ENCODE measurements at places on chromosomes 7 and 10.

DNA sequence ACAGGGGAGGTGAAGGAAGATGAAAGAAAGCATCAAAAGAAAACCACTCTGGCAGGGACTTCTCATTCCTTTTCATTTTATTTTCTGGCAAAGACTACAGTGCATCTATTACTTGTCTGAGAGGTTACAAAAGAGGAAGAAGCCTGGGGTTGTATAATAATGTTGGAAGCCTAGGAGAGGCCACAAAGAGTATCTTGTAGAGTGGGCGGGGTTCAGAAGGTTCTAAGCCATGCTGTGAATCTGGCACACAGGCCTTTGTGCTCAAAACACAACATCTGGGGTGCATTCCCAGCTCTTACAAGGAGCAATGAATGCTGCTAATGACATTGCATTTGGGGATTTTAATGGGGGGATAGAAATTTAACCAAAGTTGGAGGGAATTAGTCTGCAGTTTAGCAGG, 49.4 kb downstream of the MRPL32 start:
- DNase-seq = no peak

DNA sequence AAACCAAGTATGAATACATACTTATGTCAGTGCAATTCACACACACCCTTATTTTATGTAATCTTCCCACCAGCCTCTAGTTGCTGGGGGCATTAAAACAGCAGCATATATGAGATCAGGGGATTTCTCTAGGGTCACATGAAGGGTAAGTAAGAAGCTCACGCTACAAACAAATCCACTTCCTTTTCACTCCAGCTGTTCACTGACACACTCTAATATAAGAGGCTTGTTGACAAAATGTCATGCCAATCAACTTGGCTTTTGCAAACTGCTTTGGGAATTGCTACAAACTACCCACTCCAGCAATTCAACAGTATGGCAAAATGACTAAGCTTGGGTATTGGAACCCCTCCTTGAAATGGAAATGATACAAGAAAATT, 10.3 kb downstream of the FAM3C start:
- peak; percentile 37 for DNase-seq

- no peak for DNase-seq
These were observed 217.8 kb downstream of the STK31 start for GRCh38 chr7:23927709-23928417.

DNA sequence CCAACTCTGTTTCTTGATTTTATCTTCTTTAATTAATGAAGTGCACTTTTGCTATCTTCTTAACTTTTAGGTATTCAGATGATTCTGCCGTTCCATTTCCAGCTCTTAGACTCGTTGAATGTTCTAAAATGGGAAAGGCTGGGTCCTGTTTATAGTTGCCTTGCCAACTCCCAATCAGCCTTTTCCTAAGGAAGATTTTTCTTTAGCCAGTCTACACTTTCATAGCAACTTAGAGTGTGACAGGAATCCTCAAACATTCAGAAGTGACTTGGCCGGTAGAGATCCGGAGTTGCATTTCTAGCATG, 23.0 kb upstream of the TRIL start:
- no peak for DNase-seq

DNA sequence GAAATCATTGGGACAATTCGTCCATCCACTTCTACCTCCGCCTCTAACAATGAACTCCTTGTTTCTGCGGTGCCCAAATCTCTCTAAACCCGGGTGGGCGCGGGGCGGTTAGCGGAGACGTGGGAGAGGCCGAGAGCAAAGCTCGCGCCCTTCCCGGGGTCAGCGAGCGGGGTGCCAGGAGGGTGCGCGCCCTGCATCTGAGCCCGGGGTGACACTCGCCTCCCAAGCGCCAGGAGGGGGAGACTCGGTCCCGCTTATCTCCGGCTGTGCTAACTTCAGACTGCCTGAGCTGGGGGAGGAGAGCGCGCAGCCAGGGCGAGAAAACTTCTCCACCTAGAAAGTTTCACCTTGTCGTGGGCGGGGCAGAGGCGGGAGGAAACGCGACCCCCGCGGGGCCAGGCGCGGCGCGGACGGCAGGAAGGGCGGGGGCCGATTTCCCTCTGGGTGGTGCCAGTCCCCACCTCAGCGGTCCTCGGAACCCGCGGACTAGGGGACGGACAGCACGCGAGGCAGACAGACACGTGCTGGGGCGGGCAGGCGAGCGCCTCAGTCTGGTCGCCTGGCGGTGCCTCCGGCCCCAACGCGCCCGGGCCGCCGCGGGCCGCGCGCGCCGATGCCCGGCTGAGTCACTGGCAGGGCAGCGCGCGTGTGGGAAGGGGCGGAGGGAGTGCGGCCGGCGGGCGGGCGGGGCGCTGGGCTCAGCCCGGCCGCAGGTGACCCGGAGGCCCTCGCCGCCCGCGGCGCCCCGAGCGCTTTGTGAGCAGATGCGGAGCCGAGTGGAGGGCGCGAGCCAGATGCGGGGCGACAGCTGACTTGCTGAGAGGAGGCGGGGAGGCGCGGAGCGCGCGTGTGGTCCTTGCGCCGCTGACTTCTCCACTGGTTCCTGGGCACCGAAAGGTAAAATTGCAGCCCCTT, at the start of gene MET:
MET (plus strand) TSS at position 516 of the 915 bp plus-strand sequence. CDS start 26,889 bp downstream, outside the sequence.
- DNase-seq = peak; percentile 79

DNA sequence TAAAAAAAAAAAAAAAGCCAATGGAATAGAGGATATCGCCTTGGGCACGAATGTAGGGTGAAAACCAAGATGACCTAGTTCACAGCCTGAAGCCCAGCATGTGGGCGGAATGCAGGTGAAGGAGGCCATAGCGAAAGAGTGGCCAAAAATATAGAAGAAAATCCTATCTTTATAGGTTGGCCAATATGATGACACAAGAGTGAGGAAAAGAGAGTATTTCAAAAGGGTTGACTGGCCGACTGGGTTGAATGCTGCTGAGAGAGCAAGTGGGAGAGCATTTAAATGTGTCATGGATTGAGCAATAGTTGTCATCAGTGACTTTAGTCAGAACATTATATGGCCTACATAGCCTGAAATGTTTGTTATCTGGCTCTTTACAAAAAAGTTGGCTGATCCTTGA, 17.2 kb upstream of the GLI3 start:
- DNase-seq = no peak

- no peak for DNase-seq
These were observed 241.8 kb downstream of the TEX36 start for GRCh38 chr10:125441151-125441550.

- DNase-seq = no peak
These were observed 106.2 kb downstream of the PLXDC2 start for GRCh38 chr10:19922236-19922963.

- DNase-seq = no peak
These were observed 45.8 kb downstream of the OAT start for GRCh38 chr10:124372899-124373298.

DNA sequence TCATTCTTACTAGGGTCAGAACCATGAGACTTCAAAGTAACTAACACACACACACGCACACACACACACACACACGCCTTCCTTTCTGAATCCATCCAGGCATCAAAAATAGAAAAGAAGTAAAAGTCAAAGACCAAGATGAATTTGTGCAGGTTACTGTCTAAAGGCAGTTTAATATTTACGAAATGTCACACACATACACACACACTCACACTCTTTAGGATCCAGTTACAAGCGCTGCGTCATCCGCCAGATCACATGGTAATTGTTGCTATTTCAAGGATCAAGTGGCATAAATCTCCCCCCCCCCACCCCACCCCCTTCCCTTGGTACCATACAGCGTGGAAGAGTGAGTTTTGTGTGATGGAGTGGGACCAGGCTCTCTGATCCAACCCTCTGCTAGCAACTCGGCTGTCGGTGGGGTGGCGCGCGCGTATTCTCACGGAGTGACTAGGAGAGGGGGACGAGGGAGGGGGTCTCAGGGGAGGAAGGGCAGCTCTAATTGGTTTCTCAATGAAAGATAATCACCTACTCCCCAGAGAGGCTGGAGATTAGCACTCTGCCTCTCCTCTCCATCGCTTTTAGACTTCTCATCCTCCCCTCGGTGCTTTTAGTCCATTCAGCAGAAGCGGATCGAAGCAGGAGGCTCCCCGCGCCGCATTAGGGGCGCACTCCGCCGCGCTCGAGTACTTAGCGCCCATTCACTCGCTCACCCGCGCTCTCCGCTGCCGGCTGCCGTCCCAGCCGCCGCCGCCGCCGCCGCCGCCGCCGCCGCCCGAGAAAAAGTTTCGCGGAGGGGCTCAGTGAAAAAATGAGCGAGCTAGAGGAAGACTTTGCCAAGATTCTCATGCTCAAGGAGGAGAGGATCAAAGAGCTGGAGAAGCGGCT, 83.5 kb upstream of the PRKG1 start:
- no peak for DNase-seq

GRCh38 chr10:59176241-59177030, at the start of gene PHYHIPL:
Gene PHYHIPL (plus strand): TSS chr10:59176643. CDS start chr10:59176854, 211 bp downstream.
- peak; percentile 32 for DNase-seq

DNA sequence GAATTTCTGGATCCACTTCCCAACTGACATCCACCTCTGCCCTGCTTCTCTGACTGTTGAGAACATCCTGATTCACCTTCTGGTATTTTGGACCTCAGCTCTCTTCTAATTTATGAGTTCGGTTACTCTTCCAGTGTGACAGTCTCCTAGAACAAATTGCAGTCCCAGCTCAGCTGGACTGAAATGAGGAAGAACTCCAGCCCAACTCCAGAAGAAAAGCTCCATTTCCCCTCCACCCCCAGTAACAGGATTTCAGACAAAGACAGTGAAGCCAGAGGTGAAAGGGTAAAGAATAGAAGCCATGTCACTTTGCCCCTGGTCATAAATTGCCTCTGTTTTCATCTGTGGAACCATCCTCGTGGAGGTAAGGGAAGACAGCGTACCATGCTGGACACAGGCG, 26.2 kb upstream of the INHBA start:
- DNase-seq = no peak

DNA sequence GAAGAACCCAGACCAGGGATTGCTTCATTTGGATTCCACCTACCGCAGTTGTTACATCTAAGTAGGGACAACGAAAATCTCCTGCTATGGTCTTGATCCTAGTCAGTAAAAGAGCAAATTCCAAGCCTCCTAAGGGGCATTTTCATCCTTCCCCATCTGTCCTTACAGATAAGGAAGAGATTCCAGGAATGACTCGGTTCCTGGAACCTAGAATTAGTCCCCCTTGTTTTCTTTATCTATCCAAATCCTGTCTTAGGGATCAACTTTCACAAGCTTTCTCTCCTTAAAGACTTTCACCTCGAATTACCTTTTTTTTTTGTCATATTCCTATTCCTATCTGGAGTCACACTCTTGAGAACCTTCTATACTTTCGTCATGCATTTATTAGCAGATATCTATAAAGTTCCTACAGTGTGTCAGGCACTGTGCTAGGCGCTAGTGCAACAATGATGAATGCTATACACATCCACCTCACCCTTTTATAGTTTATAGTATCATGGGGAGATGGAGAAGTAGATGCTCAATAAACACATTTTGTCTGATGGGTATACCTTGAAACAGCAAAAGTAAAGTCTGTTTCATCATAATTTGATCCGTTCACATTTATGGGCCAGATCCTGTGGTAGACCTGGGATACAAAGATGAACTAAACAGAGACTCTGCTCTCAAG, 39.2 kb downstream of the LAMB4 start:
- no peak for DNase-seq

GRCh38 chr7:17063045-17063383, 181.2 kb upstream of the AGR3 start:
- DNase-seq = no peak

DNA sequence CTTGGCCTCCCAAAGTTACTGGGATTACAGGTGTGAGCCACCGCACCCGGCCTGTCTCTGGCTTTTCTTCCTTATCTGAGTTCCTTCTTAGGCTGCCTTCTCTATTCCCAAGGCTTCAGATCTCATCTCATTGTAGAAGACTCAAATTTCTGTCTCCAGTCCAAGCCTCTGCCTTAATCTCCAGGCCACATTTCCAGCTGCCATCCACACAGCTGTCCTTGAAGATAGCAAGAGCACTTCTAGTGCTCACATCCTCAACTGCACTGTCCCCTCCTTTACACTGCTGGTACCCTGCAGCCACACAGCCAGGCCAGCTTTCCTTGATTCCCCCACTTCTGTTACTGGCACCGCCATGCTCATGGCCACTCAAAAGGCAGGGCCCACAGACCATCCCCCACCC, 35.6 kb downstream of the POLL start:
- DNase-seq = no peak

DNA sequence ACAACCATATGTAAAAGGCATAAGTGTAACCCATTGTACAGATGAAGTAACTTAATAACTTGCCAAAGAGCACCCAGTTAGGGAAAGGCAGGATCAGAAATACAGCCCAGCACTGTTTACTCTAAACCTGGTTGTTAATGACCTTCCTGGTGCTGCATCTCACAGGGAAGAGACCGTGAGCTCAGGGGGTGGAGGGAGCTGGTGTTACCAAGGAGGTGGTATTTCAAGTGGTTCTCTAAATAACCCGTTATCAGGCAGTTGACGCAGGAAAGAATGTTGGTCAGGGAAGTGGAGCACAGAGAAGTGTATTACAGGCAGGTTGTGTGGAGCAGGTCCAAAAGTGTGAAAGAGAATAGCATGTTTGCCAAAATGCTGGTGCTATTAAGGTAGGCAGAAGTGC, 4.4 kb upstream of the ST7 start:
- DNase-seq = peak; percentile 92

DNA sequence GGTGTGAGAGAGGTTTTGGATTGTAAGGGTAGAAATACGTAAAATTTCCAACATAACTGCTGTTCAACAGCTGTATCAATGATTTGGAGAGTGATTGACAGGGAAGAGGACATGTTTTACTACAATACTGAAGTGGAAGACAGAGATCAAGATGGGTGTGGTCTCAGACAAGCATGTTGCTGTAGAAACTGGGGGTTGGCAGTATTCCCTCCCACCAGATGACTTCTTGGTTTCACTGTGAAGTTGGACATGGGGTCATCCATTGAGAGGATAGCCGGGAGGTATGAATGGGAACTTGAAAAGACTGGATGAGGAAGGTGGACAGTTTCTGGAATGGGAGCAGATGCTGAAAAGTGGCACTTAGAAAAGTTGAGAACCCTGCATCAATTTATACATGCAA, 95.3 kb upstream of the HDAC9 start:
- no peak for DNase-seq

DNA sequence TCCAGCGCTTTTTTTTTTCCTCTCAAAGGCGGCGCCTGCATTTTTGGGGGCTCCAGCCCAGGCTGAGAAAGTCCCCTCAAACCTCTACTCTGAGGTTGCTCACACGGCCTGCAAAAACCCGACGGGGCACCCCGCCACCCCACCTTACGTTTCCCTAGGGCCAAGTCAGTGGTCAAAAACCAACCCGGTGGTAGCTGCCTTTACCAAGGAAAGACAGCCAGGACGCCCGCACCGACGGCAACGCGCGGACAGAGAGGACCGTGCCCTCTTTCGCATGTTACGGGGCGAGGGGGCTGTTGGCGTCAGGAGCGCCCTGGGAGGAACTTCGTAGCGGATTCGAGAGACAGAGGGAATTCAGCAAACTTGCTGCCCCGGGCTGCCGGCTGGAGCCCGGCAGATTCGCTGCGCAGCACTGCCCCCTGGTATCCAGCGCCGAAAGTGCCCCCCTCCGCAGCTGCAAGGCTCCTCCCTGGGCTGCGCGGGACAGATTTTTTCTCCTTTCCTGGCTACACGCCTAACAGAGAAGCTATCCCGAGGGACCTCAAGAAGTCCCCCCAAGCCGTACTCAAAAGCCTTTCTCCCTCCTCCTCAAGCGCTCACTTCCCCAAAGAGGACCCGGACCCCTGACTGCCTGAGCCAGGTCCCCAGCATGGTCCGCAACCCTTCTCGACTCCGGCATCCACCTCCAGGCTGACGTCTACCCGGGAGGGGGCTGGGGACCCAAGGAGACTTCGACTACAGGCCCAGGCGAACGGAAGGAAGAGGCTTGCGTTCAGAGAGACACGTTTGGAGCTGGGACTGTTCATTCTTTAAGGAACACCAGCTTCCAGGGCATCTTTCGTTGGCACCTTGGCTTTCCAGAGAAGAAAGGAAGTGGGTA, 27.7 kb upstream of the VAX1 start:
- no peak for DNase-seq

- no peak for DNase-seq
These were observed 181.4 kb upstream of the TNS3 start for GRCh38 chr7:47763063-47763974.
